ENCODE measurements at places on chromosomes 1 and 21. TPM values are rescaled to one million over a fixed set of nuclear protein-coding genes. Genes with fewer than 3 reads are reported as not detected.

C1orf116 gene
- not detected for total RNA-seq

NCF2 gene
- total RNA-seq = 11.7 TPM

GRCh38 chr1:109991400-109991925, 6.9 kb downstream of the AHCYL1 start:
- H3K4me3 ChIP-seq = no peak overlapping the region
- no peaks in the 10 kb centered on the region for H3K27me3 ChIP-seq
- H3K4me1 ChIP-seq = peaks cover 18% of the 10 kb centered on the region
- H3K27ac ChIP-seq = no peak overlapping the region

- no peaks in the 10 kb centered on the region for H3K4me1 ChIP-seq
- H3K36me3 ChIP-seq = no peaks in the 10 kb centered on the region
Measured at GRCh38 chr1:112026016-112026415, 36.5 kb upstream of the KCND3 start.

ESRRG gene
- total RNA-seq = 3.2 TPM

DNA sequence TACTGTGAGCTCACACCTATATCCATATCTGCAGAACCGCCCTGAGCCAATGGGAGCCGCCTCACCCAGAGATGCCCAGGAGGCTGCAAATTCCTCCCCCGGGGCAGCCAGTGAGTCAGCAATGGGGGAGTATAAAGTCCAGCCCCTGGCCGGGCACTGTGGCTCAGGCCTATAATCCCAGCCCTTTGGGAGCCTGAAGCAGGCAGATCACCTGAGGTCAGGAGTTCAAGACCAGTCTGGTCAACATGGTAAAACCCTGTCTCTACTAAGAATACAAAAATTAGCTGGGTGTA, 5.0 kb upstream of the CLCNKB start:
- no peaks in the 10 kb centered on the region for H3K4me1 ChIP-seq
- no peak overlapping the region for H3K27ac ChIP-seq
- no peak for DNase-seq
- no peaks in the 10 kb centered on the region for H3K27me3 ChIP-seq

DNA sequence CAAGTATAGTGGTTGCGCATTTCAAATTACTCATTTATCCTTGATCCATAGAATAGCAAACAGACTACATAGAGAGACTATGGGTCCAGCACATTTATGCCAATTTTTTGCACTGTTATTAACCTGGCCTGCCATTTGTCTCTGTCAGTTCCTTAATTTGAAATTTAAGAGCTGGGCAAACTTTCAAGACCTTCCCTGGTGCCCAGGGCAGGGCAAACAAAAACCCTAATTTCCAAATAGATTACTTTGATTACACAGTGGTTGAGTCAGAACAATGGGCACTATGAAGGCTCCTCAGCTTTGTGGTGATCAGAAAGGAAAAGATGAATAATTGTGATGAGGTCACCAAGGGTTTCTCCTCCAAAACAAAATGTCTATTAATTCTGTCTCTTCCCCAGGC, 80.6 kb downstream of the TNFSF18 start:
- H3K27ac ChIP-seq = no peak overlapping the region
- no peak overlapping the region for H3K4me3 ChIP-seq
- H3K4me1 ChIP-seq = no peaks in the 10 kb centered on the region
- H3K36me3 ChIP-seq = no peaks in the 10 kb centered on the region

DISC1 gene
- 20.5 TPM for total RNA-seq

ANGPTL7 gene
- 0.30 TPM for total RNA-seq

DNA sequence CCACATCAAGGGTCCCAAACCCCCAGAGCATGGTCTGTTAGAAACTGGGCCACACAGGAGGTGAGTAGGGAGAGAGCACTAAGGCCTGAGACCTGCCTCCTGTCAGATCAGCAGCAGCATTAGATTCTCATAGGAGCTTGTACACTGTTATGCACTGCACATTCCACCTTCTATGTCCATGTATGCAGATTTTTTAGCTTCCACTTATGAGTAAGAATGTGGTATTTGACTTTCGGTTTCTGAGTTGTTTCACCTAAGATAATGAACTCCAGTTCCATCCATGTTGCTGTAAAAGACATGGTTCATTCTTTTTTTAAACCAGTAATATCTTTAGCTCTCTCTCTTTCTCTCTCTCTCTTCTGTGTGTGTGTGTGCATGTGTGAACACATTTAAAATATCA, 663 bp upstream of the GBP6 start:
- no peaks in the 10 kb centered on the region for H3K36me3 ChIP-seq
- no peak for DNase-seq
- H3K4me3 ChIP-seq = no peak overlapping the region
- peaks cover 2% of the 10 kb centered on the region for H3K4me1 ChIP-seq

- no peak for DNase-seq
- no peaks in the 10 kb centered on the region for H3K27me3 ChIP-seq
- H3K4me3 ChIP-seq = no peak overlapping the region
- peaks cover 2% of the 10 kb centered on the region for H3K4me1 ChIP-seq
Measured at GRCh38 chr1:65278376-65279069, 30.8 kb upstream of the DNAJC6 start.

DNA sequence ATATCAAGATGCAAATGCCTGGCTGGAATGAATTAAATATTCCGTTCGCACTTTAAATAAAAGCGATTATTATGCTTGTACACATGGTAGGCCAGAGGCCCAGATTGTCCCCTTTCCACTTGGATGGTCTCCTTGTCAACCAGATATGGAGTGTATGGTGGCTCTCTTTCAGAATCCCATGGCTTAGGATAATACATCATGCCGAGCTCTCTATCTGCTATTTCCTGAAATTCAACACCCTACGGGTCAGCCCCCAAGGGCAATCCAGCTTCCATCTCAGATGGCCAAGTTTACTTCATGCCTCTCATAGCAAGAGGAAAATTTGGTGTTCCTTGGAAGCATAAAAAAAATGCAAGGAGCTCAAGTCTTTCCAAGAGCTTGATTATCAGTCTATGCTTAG, 25.4 kb upstream of the FMO1 start:
- no peak for DNase-seq
- H3K27ac ChIP-seq = no peak overlapping the region
- H3K27me3 ChIP-seq = no peaks in the 10 kb centered on the region
- H3K4me3 ChIP-seq = no peak overlapping the region
- peaks cover 11% of the 10 kb centered on the region for H3K4me1 ChIP-seq

- H3K4me1 ChIP-seq = peaks cover 4% of the 10 kb centered on the region
- no peaks in the 10 kb centered on the region for H3K36me3 ChIP-seq
- H3K27me3 ChIP-seq = no peaks in the 10 kb centered on the region
- peak overlapping the region; percentile 82 for H3K4me3 ChIP-seq
- peak overlapping the region; percentile 70 for H3K27ac ChIP-seq
Measured at GRCh38 chr1:35717911-35718476, 690 bp downstream of the C1orf216 start.

USP21 gene
- 39.4 TPM for total RNA-seq

GRCh38 chr1:37634244-37634991, at the start of gene RSPO1:
Gene RSPO1 (minus strand): TSS chr1:37634892. CDS start chr1:37629661, 5,231 bp downstream.
- no peaks in the 10 kb centered on the region for H3K27me3 ChIP-seq
- H3K4me1 ChIP-seq = no peaks in the 10 kb centered on the region
- peak; percentile 29 for DNase-seq
- no peaks in the 10 kb centered on the region for H3K36me3 ChIP-seq

DNA sequence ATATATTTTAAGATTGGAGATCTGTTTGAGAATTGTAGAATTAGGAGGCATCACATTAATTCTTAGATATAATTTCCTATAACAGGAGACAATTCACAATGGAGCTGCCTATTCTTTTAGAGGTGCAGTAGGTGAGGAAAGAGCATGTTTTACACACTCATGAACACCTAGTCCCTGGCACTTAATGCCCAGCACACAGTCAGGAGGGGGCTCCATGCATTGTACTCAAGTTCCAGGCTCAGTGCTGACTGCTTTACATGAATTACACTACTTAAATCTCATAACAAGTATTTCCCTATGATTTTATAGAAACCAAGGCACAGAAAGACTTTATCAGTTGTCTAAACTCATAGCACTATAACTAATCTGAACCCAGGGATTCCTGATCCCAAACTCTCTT, 360 bp upstream of the GBP3 start:
- H3K4me3 ChIP-seq = peak overlapping the region; percentile 38
- peaks cover 4% of the 10 kb centered on the region for H3K4me1 ChIP-seq
- H3K27me3 ChIP-seq = no peaks in the 10 kb centered on the region
- H3K36me3 ChIP-seq = no peaks in the 10 kb centered on the region

PDZK1 gene
- total RNA-seq = 0.40 TPM

CELA3B gene
- not detected for total RNA-seq

DNA sequence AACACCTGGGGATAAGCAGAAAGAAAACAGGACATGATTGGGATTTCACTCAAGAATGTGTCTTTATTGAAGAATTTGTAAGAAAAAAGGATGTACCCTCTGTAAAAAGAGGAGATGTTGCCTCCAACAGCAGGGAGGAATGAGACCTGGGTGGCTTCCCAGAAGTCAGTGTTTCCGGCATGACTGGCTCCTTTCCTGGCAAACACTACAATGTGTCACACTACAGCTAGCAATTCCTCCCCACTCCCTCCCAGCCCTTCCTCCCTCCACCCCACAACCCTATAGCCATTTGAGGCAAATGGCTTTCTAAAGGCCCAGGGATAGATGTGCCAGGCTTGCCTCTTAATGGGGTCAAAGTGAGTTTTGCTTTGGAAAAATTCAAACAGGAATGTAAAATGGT, 11.5 kb upstream of the COL8A2 start:
- H3K4me1 ChIP-seq = peaks cover 2% of the 10 kb centered on the region
- no peaks in the 10 kb centered on the region for H3K36me3 ChIP-seq
- DNase-seq = no peak
- no peak overlapping the region for H3K4me3 ChIP-seq

KCNQ4 gene
- 0.77 TPM for total RNA-seq

GRCh38 chr1:34663031-34663430, 91.8 kb upstream of the GJB5 start:
- no peaks in the 10 kb centered on the region for H3K4me1 ChIP-seq
- H3K36me3 ChIP-seq = no peaks in the 10 kb centered on the region
- DNase-seq = no peak
- H3K4me3 ChIP-seq = no peak overlapping the region
- no peak overlapping the region for H3K27ac ChIP-seq

GRCh38 chr1:94515296-94515947, 26.1 kb downstream of the F3 start:
- H3K27ac ChIP-seq = no peak overlapping the region
- no peaks in the 10 kb centered on the region for H3K36me3 ChIP-seq
- peaks cover 3% of the 10 kb centered on the region for H3K27me3 ChIP-seq
- no peak for DNase-seq
- H3K4me3 ChIP-seq = no peak overlapping the region
- no peaks in the 10 kb centered on the region for H3K4me1 ChIP-seq

DNA sequence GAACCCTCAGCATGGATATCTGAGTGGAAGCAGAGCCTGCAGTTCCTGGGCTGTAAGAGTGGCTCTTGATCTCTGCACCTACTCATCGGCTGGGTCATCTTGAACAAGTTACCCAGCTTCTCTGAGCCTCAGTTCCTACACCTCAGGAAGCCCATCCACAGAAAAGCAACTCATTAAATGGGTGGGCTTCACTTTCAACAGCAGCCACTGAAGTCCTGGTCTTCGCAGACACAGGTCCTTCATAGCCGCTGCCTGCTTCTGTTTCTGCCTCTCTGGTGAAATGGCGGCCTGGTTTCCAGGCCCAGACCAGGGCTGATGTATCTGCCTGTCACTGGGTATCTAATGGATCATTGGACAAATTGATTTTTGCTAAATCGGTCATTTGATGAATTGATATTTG, 571.4 kb downstream of the PTPRU start:
- no peak overlapping the region for H3K4me3 ChIP-seq
- no peaks in the 10 kb centered on the region for H3K27me3 ChIP-seq
- H3K36me3 ChIP-seq = no peaks in the 10 kb centered on the region
- no peak for DNase-seq
- H3K4me1 ChIP-seq = no peaks in the 10 kb centered on the region

DNA sequence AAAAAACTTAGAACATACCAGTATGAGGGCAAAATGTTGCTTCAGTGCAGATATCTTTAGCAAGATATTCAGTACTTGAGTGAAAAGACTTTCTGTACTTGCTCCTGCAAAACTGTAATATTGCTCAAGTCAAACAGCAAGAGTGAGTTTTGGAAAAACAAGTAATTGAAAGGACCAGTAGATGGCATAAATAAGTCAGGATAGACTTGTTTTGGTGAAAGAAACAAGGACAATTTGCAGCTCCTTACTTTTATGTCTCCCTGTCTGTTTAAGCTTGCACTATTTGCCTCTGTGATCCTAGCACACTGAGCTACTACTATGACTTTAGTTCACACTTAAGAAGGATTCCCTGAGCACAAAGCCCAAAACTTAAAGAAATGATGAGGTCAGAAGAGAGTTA, 39.1 kb downstream of the IFI44 start:
- H3K36me3 ChIP-seq = no peaks in the 10 kb centered on the region
- H3K4me1 ChIP-seq = no peaks in the 10 kb centered on the region
- H3K27ac ChIP-seq = no peak overlapping the region
- no peak for DNase-seq

DNA sequence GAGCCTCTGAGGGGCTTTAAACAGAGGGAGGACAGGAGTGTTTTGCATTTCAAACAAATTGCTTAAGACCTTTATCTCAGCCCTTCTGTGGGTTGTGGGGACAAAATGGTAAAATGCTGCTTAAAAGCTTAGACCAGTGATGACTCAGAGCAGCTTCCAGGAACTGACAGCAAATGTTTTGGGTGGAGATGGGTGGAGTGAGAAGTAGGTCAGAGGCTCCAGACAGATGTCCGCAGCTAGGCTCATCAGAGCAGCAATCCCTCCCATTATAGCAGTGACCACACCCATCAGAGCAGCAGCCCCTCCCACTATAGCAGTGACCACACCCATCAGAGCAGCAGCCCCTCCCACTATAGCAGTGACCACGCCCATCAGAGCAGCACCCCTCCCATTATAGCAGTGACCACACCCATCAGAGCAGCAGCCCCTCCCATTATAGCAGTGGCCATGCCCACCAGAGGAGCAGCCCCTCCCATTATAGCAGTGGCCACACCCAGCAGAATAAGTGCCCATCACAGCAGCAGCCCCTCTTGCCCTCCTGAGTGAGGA, 532.2 kb downstream of the MATN1 start:
- peaks cover 2% of the 10 kb centered on the region for H3K4me1 ChIP-seq
- no peaks in the 10 kb centered on the region for H3K27me3 ChIP-seq
- no peaks in the 10 kb centered on the region for H3K36me3 ChIP-seq
- H3K4me3 ChIP-seq = no peak overlapping the region
- DNase-seq = peak; percentile 38
